LHCN-M2 (cell line): ENCODE measurements at places on chromosomes 3 and 15. TPM values are rescaled to one million over a fixed set of nuclear protein-coding genes. Genes with fewer than 3 reads are reported as not detected.

The RLBP1 gene
- not detected in 2 replicates for total RNA-seq

DNA sequence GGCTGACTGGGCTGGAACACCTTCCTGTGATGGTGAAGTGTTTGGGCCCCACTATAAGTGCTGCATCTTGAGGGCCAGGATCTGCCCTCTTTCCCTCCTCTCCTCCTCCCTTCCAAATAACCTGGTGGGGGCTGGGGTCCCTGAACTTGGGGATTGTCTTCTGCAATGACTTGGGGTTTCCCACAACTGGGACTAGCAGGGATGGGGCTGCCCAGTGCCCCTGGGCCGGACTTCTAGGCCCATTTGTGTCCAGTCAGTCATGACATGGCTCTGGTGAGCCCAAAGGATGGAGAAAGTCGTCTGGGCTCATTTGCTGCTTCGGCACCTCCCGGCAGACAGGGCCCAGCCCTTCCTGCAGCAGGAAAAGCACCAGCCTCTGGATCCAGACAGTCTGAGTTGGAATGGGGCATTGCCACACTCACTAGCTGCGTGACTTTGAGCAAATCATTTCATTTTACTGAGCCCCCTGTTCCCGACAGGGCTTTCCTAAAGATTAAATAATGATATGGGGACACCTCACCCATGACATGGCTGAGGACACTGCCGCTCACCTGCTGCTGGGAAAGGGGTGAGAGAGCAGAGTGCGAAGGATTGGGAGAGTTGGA, 113.2 kb downstream of the DNAJB8 start:
- DNase-seq, result no peak

- no peak for DNase-seq
Measured at GRCh38 chr15:26083896-26084295, 220.8 kb upstream of the ATP10A start.

DNA sequence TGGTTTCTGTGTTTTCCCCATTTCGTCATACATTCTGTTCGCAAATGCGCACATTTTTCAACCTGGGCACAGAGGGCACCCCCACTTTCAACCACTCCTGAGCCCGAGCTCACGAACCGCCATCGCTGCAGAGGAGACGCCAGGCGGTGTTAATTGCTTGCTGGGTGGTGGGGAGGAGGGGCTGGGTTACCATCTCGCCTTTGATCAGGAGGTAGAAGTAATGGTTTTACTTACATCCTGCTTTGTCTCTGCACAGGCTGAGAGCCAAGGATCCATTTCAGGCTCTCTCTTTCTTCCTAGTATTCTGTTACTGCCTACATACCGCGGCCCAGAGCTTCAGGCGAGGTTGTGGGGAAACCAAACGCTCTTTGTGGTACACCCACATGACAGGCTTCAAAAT, 177.3 kb upstream of the WNT5A start:
- no peak for DNase-seq

DNA sequence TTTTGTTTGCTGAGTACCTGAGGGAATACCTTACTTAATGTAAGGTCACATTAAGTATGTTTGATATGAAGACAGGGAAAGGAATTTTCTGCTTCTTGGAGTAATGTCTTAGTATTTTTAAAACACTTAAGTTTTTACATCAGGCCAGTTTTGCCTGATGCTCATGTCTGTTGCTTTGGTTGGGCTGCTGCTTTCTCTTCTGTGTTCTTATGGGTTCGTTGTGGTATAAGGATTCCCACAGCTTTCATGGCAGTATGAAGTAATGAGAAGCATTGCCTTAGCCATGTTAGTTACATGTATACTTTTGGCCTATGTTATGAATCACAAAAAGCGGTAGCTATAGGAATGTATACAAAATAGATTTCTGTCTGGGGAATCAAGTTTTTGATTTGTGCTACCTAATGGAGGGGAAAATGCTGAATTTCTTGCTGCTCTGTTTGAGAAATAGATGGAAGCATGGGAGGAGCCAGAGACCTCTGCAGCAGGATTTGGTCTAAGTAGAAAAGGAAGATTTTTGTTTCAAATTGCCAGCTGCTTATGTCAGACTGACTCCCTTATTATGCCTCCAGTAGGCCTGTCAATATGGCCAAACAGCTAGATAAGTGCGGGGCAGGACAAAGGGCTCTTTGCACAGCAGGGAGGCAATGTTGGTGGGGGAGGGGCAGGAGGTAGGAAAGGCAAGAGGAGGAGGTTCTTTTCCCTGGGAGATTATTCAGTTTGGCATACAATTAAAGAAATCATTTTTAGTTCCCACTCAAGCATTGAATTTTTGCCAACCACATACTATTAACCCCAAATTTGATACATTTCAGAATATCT, 5.2 kb downstream of the SETD5 start:
- peak; percentile 46 for DNase-seq

DNA sequence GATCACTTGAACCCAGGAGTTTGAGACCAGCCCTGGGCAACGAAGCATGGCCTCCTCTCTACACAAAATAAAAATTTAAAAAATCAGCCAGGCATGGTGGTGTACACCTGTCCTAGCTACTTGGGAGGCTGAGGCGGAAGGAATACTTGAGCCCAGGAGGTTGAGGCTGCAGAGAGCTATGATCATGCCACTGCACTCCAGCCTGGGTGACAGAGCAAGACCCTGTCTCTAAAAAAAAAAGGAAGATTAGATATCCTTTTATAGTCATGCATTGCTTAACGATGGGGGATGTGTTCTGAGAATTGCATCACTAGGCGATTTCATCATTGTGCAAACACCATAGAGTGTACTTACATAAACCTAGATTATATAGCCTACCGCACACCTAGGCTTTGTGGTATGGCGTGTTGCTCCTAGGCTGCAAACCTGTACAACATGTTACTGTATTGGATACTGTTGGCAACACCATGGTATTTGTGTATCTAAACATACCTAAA, 12.6 kb downstream of the ALAS1 start:
- no peak for DNase-seq

DNA sequence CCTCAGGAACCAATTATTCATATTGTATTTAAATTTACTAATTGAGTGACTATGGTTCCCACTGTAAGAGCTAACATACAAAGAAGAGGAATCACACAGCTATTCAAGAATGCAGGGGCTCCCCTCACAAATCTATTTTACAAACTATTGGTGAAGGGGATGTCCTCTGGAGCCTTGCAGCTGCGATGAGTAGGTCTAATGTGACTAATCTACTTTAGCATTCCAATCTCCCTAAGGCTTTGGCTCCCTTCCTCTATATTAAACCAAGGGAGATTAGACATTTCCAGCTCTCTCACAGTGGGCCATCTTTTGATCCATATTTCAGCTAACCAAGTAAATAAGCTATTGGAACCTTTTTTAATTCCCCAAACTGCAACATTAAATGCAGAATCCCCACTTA, 514.2 kb upstream of the BCHE start:
- no peak for DNase-seq

The FHIT gene
- total RNA-seq, result 0.32 and 0.34 TPM in 2 replicates

DNA sequence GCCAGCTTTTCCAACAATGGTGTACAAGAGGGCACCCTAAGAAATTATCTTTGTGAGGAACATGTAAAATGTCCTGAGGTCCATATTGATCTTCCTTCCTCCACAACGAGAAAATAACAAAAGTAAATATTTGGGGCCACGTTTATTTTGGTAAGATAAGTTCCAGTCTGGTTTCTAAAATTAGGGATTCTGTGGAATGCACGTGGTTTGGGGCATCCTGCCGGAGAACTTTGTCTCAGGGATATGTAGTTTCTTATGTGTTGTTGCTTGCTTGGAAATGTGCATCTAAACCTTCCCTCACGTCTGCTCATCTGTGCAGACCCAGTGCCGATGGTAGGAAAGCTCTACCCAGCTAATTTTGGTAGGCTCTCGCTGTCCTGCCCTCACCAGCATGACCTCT, 62.8 kb downstream of the CTDSPL start:
- DNase-seq, result no peak

DNA sequence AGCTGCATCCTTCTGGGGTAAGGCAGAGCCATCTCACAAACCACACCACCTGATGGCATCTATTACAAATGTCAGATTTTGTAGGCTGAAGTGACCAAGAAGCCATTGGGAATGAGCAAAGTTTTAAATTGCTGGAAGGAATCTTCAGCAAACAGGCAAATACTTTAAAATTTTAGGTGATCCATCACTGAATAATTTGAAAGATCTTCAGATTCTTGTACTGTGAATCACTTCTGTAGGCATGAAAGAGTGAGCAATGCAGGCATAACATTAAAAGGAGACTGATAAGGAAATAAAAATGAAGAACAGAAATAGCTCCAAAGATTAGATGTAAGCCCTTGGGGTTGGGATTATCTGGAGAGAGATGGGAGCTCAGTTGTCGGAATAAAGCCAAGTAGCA, 36.0 kb upstream of the ALDH1L1 start:
- peak; percentile 44 for DNase-seq

GRCh38 chr3:138445236-138445635, 10.8 kb downstream of the ESYT3 start:
- no peak for DNase-seq

DNA sequence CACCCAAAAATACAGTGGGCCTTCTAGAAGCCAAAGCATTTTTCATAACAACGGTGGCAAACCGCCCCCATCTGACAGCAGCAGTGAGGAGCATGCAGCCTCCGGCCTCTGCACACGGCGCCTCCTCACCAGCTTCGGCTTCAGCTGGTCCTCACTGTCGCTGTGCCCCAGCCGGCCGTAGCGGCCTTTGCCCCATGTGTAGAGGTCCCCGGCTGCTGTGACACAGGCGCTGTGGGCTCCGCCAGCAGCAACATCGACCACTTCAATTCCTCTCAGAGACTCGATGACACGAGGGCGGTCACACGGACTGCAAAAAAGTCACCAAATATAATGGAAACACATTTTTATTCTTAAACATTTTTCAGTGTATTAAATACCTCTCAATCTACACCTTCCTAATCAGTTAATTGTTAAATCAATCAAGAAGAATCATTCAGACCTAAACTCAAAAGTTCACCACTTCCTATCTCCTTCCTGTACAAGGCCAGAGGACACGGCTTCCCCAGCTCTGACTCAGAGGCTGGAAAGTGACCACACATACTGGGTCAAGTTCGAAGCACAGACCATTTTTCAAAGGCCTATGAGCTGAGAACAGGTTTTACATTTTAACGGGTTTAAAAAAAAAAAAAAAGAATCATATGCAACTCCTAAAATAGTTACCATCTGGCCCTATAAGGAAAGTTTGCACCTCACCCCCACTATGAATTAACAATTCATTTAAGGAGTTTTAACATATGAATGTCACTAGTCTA, 33.6 kb upstream of the OCA2 start:
- DNase-seq, result peak; percentile 77

The PCSK6 gene
- total RNA-seq, result 0.13 and 0.52 TPM in 2 replicates

- DNase-seq, result peak; percentile 5
Measured at GRCh38 chr15:76258460-76258859, 52.8 kb downstream of the ETFA start.

DNA sequence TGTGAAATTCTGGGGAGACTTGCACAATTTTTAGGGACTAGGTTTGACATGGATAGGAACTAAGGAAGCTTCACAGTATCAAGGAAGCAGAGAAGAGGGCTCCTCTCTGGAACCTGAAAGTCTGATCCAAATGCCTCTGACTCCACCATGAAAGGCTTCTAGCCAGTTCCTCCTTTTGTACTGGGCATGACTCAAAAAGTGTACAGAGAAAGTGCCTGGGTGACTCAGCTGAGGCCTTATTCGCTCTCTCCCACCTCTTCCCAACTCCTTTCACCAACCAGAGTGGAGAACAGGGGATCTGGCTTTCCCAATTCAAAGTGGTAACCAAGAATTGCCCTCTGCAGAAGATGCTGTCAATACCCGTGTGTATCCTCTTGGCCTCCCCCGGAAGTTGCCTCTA, 342.9 kb upstream of the PROK2 start:
- DNase-seq, result peak; percentile 50

- peak; percentile 77 for DNase-seq
Measured at GRCh38 chr3:143707848-143708247, 140.4 kb downstream of the SLC9A9 start.

DNA sequence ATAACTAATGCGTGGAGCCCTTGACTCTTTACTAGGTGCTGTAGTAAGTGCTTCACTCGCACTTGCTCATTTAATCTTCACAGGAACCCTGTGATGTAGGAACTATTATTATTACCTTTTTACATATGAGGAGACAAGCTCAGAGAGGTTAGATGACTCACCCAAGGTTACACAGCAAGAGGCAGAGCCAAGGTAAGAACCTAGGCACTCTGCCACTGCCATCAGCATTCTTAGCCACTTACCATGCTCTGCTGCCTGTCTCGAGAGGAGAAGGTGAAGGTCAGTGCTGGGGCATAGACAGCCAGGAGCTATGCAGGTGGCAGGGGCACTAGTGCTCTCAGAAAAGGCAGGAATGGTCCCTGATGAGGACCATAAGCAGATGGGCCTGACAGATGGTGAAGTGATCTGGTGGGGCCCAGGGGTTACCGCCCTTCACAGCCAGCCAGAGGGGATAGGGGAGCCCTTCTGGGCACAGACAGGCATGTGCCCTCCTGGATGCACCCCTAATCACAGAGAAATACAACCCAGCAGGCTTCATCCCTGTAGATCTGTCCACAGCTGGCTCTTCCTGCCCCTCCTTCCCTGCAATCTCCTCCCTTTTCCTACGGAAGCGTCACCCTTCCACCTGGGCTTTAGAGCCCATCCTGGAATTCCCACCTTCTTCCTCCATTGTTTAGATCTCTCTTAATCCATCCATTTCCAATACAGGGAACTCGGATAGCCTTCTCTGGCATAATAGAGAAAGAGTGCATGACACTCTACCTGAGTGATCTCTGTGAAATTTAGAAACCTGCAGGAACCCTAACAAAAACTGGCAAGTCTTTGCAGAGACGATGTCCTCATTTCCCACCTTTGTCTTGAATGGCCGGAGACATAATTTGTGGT, 26.9 kb downstream of the ABTB1 start:
- DNase-seq, result no peak

DNA sequence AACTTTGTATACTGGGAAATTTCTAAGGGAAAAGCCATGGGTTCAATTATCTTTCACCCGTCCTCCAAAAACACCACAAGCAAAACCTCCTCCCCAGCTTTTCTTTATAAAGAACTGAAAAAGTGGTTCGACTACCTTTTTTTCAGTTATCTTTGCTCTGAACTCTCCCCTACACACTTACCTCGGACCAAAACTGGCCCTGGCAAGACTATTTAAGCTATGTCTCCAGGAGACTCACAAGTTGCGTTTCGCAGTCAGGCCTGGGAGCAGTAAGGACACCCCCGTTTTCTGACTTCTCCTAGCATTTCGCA, 645 bp downstream of the COPS2 start:
- no peak for DNase-seq

The RAB6B gene
- 0.32 and 0.69 TPM in 2 replicates for total RNA-seq

The CHRD gene
- 0.11 and 1.7 TPM in 2 replicates for total RNA-seq

The ACAN gene
- total RNA-seq, result under 0.01 TPM in 1 of 2 replicates, not detected in the other

The SOX14 gene
- total RNA-seq, result not detected in 2 replicates

The TEX55 gene
- not detected in 2 replicates for total RNA-seq

DNA sequence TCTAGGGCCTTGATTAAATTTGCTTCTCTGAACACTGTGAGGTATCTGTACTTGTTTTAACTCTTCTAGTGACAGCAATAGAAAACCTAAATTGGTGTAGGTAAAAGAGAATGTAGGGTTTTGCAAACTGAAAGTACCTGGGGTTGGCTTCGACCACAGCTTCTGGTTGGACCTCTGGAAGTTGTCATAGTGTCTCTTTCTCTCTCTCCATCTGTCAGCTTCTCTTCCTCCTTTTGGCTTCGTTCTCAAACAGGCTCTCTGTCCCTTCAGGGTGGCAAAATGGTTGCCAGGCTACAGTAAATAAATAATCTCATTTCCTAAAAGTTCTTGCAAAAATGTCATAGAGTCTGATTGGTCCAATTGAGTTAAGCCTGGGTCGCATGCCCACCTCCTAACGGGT, 149.3 kb upstream of the CTDSPL start:
- no peak for DNase-seq

The SPTSSB gene
- total RNA-seq, result not detected in 2 replicates

The NUTM1 gene
- 0.06 TPM in 1 of 2 replicates, not detected in the other for total RNA-seq
